Activated CD4-positive, alpha-beta T cell treated with anti-CD3 and anti-CD28 coated beads, Interleukin-2, amount 50 U/mL, for 4 hours (primary cell): ENCODE measurements at places on chromosomes 12 and 14.

DNA sequence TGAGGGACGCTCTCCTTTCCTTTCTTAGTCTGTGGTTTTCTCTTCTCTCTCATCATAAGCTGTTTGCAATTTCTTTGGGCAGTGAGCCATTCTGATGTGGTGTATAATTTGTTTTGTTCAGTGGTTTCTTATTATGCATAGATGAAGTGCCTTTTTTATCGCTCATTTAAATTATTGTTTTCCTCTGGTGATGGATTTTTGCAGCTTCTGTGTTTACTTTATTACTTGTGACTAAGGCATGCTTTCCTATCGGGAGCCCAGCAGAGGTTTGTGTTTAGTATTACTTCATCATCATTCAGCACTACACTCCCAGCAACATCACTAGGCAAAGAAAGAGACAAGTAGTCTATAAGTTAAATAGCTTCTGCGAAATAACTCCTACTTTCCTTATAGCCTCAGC lies 586.6 kb upstream of the NOVA1 start:
- no peak for DNase-seq

DNA sequence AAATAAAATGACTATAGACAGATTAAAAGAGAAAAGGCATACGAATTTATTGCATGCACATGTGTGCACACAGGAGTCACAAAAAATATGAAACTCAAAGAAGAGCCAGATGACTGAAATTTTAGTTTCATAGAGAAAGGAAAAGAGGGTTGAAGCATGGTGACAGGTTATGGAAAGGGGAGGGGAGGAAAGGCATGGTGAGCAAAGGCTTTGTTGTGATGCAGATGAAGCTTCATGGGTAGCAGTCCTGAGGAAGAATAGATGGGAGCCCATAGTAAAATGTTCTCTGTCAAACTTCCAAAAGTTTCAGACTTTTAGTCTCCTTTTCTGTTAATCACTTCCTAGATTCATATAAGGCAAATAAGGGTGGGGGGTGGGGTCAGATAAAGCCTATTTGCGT lies 612.7 kb upstream of the ATP2B1 start:
- DNase-seq: no peak

GRCh38 chr12:57157588-57158173 lies 10.3 kb upstream of the LRP1-AS start:
- no peak for DNase-seq

GRCh38 chr12:12212769-12213168 lies 54.1 kb downstream of the LRP6 start:
- no peak for DNase-seq

DNA sequence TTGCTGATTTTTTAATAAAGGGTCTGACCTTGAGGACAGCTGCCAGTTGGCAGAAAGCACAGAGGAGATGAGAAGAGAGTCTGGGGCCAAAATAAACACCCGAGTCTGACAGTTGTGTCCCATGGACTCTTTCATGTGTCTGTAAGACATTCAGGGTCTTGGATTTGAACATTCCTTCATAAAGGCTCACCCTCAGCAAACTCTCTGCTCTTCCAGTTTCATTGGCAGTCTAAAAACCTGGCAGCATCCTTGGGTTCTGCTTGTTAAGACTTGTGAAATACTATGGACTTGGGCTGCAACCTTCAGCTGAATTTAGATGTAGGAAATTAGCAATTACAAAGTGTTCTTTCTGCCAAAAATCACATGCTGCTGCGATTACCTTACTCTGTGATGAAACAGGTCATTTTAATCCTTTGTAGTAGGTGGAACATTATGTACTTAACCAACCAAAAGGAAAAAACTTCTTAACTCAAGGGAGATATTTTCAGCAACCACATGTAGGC lies 32.0 kb upstream of the LMNTD1 start:
- DNase-seq: no peak
